ENCODE measurements at places on chromosomes 6 and 20. TPM values are rescaled to one million over a fixed set of nuclear protein-coding genes. Genes with fewer than 3 reads are reported as not detected.

MLIP gene
- total RNA-seq, result not detected

SLC4A11 gene
- 2.4 TPM for total RNA-seq

WFDC10B gene
- total RNA-seq, result not detected

BMP5 gene
- not detected for total RNA-seq

RIPPLY2 gene
- total RNA-seq, result not detected

PMEPA1 gene
- total RNA-seq, result 4.9 TPM

DNA sequence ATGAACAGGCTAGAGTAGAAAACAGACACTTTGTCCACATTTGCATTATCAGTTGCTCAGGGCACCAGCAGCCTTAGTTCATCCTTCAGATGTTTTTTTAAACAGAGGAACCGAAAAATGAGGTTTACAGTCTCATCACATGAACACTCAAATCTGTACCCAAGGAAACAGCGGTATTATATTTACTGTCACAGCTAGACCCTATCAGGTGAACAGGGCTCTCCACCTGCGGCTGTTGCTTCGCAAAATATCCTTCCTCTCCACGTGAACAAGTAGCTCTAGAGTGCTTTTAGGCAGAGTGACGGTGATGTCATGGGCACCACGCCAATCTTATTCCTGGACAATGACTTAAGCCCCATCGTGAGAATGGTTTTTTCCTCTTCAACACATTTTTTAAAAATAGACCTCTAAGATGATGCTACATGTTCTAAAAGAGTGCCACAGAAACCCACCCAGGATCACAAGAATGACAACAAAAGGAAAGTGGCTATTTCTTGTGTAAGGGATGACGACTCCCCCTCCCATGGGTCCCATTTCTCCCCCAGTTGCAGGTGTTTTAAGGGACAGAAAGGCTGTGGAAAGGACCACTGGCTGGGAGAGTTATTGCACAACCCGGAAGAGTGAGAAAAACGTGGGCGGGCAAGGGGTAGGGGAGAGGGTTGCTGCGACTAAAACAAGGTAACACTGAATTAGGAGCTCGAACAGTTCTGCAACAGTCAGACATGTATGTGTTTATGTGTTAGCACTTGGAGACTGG is 77.7 kb downstream of the EFHC1 start:
- no peak for DNase-seq

DNA sequence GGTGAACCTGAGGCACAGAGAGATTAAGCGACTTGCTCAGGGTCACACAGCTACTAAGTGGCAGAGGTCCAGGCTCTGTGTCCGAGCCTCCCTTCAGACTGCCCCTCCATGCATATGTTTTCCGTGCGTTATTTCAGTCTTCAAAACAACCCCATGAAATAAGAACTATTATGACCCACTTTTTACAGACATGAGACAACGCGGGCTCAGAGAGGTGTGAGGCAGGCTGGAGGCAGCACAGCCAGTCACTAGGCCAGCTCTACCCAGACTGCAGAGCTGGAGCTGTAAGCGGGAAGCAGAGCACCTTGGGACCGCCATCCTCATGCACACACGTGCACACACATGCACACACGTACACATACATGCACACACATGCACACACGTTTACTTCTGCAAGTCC is 62.3 kb downstream of the PSMG4 start:
- no peak for DNase-seq

DNA sequence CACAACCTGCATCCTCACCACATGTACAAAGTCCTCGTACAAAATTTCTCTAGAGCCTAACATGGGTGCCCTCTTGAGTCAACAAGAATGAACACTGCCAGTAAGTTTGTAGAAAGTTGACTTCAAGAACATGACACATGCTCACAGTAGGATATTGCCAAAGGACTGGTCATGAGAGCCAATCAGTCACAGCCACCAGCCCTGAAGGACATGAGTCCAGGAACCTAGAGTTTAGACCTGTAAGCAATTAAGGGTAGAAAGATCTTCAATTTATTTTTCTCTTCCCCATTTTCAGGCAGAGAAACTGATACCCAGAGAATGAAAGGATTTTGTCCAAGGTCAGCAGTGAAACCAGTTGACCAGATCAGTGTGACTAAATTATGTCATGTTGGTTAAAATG is 96.1 kb downstream of the MAFB start:
- DNase-seq, result no peak

DNA sequence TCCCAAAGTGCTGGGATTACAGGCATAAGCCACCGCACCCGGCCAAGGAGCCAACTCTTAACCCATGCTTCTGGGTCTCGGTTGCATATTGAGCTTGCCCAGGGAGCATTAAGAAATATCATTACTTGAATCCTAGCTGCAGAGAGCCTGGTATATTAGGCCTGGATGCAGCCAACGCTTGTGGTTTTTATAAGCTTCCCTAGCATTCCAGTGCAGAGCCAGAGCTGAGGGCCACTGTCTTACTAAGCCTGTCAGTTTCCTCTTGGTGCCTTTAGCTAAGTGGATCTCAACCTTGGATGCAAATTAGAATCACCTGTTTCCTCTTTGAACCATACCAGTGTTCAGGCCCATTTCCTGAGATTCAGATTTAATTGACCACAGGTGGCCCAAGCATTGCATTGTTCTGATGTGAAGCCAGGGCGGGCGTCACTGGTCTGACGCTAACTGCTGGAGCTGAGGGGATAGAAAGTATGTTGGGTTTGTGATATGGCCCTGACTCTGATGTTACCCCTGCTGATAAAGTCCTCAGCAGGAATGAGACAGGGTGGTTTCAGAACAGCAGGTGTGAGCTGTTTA is 76.3 kb downstream of the BTBD3 start:
- no peak for DNase-seq

GRCh38 chr20:35305682-35306556 is 13.7 kb upstream of the FAM83C start:
- no peak for DNase-seq

- no peak for DNase-seq
Observed at GRCh38 chr6:2055911-2056310, 189.5 kb downstream of the GMDS start.

GRCh38 chr20:57259938-57260921 is 6.2 kb downstream of the BMP7 start:
- DNase-seq, result no peak

- no peak for DNase-seq
Observed at GRCh38 chr6:138655828-138656227, 117.7 kb upstream of the CCDC28A start.

DNA sequence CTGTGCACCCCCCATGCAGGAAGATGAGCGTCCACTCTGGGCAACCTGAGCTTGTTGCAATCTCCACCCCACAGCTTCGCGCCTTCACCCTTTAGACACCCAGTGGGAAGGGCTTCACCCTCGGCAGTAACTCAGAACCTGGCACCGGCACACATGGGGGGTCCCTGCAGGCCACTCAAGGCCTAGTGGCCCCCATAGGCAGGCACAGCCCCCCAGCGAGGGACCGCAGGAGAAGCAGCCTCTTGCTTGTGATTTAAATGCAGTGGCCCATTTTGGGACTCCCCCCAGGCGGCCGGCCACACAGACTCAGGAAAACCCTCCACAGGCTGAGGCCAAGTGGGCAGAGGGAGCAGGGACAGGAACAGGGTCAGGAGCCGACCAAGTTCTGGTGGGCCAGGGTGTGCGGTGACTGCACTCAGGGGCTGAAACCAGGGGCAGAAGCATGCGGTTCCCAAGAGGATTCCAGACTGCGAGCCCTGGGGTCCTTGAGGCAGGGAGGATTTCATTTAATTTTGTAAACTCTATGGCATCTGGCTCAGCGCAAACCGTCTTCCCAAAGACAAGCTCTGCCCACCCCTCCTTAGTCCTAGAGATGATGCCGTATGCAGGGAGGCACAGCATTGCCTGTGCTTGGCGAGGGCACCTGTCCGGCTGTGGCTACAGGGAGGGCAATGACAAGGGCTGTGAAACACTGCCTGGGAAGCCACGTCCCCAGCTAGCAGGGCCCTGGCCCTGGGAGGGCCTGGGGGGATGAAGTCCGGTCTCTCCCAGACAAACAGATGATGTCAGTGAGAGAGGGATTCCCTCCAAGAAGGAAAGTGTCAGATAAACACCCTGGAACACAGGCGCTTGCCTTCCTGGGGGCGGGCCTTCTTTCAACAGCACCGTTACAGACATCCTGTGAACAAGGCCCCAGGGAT is 52.9 kb upstream of the GPR31 start:
- no peak for DNase-seq

DNA sequence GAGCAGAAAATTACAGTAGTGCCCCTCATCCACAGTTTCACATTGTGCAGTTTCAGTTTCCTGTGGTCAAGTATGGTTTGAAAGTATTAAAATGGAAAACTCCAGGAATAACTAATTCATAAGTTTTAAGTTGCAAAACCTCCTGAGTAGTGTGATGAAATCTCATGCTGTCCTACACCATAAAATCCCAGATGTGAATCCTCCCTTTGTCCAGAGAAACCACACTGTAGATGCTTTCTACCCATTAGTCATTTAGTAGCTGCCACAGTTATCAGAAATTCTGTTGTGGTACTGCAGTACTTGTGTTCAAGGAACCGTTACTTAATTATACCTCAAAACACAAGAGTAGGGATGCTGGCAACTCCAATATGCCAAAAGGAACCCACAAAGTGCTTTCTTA is 74.7 kb downstream of the PTCHD4 start:
- no peak for DNase-seq

DNA sequence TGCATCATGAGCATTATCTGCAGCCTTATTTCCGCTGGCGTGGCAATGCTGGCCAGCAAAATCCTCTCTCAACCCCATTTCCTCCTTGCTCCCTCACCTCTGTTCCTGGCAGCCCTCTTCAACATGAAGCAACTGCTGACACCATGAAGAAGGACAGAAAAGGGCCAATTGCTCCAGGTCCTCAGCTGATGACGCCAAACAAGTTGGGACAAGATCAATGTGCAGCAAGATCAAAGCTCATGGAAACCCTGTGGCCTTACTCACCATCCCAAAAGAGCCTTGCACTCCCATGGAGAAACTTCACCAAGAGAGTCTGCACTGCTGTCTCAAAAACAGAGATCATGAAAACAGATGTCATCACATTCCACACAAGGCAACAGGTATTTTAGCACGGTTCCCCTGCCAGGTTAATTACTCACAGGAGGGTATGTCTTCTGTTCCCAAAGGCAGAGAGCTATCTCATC is 7.4 kb downstream of the GFOD1 start:
- no peak for DNase-seq

DNA sequence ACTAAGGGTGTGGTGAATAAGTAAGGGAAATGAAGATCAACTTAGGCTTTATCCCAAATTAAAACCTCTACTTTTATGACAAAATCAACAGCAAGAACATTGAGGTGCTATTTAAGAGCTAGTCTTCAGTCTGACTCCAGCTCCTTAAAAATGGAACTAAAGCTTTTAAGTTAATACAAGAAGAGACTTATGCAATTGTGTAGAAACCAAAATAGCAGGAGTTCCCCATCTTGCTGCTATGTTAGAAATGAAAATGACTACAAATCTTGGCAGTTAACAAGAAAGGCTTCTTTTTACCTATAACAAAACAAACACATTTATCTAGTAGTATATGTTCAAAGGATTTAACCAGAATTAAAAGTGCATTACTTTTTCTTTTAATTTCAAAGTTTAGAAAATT is 25.7 kb downstream of the HMGN3 start:
- no peak for DNase-seq

DNA sequence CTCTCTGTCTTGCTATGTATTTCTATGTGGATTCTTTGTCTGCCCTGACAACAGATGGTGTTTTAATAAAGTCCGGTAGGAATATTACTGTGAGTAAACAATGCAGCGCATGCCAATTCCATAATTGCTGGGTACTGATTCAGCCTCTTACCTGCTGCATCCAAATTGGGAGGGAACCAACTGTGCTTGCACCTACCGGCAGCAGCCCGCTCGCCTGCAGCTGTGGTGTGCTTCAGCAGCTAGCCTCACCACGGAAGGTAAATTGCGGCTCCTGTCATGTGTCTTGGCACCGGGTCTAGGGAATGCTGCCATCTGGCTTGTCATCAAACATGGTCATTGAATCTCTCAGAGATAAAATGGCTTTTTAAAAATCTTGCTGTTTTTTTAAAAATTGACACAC is 704.8 kb upstream of the SLC35B3 start:
- no peak for DNase-seq

- DNase-seq, result no peak
Observed at GRCh38 chr6:57123111-57123510, 33.1 kb downstream of the ZNF451 start.

DNA sequence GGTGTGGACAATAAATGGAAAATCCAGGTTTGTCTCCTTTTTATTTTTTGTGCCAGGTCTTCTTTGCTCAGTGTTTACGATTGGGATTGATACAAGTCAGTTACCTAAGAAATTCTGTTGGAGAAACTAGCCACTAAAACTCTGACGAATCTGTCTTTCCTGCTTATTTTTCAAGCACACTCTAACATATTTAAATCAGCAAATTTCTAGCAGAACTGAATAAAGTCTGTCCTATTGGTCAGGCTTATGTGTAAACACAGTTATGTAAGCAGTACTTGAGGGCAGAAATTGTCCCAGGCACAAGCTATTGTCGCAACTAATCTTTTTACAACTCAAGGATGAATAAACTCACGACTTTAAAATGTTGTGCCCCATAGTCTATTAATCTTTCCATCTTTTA is 12.1 kb upstream of the EXOC2 start:
- DNase-seq, result no peak

GRCh38 chr20:63969838-63970713 is at the start of gene ZNF512B:
Gene ZNF512B, minus strand, starts transcription at chr20:63969930. Its CDS starts 1,980 bp downstream, at chr20:63967950.
- peak; percentile 63 for DNase-seq

- no peak for DNase-seq
Observed at GRCh38 chr20:31695849-31696804, 26.5 kb downstream of the BCL2L1 start.

DNA sequence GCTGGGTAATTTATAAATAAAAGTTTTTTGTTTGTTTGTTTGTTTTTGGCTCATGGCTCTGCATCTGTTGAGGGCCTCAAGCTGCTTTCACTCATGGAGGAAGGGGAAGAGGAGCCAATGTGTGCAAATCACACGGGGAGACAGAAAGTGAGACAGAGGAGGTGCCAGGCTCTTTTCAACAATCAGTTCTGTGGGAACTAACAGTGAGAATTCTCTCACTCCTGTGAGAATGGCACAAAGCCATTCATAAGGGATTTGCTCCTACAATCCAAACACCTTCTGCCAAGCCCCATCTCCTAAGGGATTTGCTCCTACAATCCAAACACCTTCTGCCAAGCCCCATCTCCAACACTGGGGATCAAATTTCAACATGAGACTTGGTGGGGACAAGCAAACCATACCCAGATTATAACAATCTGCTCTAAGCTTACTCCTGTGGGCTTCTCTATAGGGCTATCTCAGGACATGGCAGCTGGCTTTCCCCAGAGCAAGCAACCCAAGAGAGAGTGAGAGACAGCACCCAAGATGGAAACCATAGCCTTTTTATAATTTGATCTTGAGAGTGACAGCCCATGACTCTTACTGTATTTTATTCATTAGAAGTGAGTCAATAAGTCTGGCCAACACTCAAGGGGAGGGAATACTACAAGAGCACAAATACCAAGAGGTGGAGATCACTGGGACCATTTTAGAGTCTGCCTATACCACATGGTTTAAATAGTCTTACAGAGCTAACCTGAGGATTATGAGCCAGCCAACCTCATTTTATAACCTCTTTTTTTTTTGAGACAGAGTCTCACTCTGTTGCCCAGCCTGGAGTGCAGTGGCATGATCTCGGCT is 22.8 kb upstream of the LRRC1 start:
- no peak for DNase-seq
